CD4-positive, alpha-beta T cell treated with Interleukin-17A for 1 hour (primary cell): ENCODE measurements at places on chromosomes 12 and 14.

- DNase-seq: no peak
Measured at GRCh38 chr12:124371970-124372555, 77.2 kb downstream of the RFLNA start.

DNA sequence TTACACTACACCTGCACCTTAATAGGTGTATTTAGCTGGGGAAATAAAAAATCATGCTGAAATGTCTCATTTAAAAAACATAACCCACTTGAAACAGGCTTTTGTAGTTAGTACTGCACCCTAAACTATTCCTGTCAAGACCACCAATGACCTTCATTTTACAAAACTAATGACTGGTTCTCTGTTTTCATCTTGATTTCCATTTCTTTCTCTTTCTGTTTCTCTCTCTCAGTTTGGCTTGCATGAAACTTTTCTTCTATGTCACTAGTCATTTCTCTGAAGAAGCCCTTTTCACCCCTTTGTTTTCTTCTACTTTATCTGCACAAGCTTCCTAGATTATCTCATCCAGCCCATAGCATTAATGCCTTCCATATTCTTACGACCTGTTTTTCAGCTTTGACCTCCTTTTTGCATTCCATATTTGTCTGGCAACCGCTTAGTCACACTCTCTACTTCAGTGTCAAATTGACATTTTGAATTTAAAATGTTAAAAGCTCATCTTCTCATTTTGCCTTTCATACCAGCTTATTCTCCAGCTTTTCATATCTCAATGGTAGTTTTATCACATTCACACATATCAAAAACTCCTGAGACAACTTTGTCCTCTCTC, 32.7 kb upstream of the KLRF1 start:
- DNase-seq: peak; percentile 24

DNA sequence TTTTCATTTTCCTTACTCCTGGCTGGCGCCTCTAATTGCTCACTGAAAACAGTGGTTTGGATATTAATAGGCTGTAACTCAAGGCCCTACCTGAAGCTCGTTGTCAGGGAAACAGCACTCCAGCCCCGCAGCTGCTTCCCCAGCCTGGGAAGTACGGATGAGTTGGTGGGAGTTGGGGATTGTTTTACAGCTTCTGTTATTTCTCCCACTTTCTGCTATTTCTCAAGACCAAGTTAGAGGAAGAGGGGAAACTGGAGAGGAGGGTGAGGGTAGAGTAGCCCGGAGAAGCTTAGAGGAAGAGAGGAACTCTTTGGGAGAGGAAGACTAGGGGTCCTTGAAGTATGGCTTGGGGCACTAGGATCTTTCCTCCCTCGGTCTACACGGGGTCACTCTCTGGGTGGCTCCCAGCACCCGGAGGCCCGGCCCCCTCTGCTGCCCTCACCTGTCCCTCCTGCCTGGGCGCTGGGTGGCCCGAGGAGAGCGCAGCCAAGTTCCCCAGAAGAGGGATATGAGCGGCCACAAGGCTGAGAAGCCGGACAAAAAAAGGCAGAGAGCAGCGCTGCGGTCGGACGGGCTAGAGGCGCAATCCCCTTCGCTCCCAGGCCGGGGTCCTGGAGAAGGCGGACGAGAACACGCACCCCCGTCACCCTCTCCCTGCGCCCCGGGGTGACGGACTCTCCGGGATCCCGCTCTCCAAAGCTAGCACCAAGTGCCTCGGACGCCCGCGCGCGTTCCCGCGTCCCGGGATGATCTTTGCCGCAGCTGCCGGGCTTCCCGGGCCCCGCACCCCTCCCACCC, 671 bp downstream of the SPTB start:
- DNase-seq: no peak

DNA sequence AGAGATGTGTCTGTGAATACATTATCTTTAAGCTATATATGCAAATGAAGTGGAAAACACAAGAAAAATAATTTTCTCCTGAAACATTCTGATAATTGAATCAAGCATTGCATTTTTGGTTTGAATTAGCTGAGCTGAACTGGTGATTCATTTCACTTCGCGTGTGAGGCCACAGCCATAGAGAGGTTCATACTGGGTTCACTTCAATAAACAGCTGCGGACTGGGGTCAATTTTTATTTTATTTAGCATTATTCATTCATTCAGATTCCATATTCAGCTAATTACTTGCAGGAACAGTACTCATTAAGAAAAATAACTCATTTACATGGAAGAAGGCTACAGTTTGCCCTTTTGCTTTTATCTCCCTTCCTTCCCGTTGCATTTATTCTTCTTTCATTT, 195.2 kb upstream of the LRIG3 start:
- DNase-seq: no peak

DNA sequence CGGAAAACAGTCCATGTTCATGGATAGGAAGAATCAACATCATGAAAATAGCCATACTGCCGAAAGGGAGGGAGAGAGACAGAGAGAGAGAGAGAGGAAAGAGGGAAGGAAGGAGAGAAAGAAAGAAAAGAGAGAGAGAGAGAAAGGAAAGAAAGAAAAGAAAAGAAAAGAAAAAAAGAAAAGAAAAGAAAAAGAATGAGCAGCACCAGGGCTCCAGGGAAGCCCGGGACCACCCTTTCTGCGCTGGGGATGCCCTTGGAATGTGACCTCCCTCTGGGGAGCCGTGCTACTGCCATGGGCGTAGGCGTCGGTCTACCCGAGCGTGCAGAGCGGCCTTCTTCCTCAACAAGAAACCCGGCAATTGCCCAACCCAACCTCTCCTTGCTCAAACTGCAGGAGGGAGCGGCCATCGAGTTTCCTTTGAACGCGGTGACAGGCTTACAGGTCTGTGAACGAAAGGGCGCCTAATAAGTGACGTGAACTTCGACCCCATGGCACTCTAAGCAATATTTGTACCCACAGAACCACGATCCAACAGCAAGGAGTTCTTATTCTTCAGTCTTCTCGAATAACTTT, 16.9 kb downstream of the OR6S1 start:
- peak; percentile 64 for DNase-seq

- no peak for DNase-seq
Measured at GRCh38 chr12:49535921-49536525, 2.8 kb upstream of the KCNH3 start.

DNA sequence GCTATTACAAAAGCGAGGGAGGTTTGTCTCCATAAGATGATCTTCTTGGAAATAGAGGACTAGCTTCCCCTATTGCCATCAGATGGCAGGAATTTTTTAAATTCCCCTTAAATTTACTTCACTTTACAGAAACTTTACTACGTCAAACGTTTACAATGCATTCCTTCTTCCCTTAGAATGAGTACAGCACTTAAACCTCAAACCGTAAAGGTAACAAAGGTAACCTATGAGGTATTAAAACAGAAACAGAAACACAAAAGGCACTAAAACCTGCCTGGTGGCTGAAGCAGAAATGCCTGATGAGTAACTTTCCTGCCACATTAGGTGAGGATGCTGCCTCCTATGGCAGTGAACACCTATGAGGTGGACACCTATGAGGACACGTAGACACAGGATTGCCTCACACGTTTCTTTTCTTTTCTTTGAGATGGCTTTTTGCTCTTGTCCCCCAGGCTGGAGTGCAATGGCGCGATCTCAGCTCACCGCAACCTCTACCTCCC, 25.0 kb downstream of the DIO2 start:
- no peak for DNase-seq

GRCh38 chr14:103377522-103378037, 7.6 kb upstream of the MARK3 start:
- no peak for DNase-seq

DNA sequence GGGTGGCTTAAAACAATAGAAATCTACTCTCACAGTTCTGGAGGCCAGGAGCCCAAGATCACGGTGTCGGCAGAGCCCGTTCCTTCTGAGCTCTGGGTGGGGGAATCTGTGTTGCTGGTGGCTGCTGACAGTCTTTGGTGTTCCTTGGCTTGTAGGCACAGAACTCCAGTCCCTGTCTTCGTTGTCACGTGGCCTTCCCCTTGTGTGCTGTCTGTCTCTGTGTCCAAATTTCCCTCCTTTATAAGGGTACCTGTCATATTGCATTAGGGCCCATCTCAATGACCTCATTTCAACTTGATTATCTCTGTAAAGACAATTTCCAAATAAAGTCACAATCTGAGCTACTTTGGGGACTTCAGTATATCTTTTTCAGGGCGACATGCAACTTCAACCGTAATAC, 81.6 kb downstream of the CCDC92 start:
- no peak for DNase-seq

DNA sequence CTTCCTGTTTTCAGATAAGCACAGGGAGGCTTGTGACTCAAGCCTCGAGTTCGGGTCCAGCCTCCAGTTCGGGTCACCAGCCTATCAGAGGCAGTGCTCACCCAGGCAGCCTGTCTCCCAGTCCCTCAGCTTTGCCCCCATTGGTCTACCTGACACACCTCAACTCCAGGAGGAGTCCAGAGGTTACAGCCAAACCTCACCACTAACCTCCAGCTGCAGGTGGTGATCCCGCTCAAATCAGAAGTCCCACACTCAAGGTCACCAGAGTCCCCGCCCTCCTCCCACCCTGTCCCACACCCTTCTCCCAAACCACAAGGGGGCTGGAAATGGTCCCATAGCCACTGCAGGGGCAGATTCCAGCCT, 42.1 kb downstream of the KDM2B start:
- DNase-seq: no peak

DNA sequence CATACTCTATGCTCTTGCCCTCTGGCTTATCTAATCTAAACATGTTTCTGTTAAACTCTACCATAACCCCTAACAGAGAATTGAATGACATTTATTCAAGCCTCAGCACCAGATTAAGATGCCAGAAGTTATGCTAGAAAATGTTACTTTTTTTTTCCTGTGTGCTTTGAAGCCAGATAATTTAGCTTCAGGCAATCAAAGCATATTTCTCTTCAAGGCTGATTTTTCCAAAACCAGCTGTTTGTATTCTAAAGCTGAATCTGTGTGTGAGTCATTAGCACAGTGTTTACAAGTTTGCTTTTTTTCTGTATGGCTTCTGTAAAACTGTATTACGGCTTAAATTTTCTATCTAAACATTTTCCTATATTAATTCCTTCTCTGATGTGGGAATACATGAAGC, 326.1 kb downstream of the FSCB start:
- no peak for DNase-seq

GRCh38 chr12:21852251-21852650, 77.7 kb upstream of the KCNJ8 start:
- no peak for DNase-seq

GRCh38 chr12:130633771-130634170, 82.3 kb downstream of the RIMBP2 start:
- no peak for DNase-seq

GRCh38 chr14:57389646-57390036, 745 bp upstream of the NAA30 start:
- peak; percentile 2 for DNase-seq

- DNase-seq: no peak
Measured at GRCh38 chr14:58794993-58795762, 157.4 kb downstream of the DACT1 start.

GRCh38 chr12:114011711-114012110, 45.6 kb upstream of the RBM19 start:
- no peak for DNase-seq

- no peak for DNase-seq
Measured at GRCh38 chr14:96121660-96122395, 82.7 kb downstream of the C14orf132 start.

DNA sequence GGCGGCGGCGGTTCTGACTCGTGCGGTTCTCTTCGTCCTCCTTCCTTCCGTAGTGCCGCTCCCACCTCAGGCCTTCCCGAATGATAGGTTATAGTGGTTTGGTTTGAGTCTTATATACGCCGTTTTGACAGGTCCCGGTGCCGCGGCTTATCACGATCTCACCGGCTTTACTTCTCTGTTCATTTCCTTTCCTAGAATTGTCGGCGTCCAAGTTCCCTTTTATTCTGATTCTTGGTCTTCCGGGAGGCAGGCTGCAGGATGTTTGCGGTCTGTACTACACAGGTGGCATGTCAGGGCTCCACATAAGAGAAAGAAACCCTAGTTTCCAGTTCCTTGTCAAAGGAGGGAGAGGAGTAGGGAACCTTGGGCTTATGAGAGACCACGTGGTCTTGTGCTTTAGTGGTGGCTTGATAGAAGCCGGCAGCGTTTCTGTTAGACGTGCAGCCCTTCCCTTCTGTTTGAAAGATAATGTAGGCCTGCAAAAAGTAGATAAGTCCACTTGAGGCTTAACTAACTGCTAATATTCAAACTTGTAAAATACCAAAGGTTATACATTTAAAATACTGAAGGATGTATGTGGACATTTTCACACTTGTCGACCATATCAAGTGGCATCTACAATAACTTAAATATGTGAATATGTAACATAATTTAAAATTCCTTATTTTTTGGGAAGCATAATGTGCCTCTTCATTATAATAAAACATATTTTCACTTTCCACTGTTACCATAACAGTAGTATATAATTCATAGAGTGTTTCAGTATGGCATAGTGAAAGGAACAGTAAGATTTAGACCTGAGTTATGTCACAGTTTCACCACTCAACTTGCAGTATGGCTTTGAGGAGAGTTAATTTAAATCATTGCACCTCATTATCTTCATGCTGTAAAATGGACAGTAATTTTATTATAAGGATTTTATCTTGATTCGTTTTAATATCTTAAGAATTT, 804 bp downstream of the USP15 start:
- DNase-seq: peak; percentile 81

DNA sequence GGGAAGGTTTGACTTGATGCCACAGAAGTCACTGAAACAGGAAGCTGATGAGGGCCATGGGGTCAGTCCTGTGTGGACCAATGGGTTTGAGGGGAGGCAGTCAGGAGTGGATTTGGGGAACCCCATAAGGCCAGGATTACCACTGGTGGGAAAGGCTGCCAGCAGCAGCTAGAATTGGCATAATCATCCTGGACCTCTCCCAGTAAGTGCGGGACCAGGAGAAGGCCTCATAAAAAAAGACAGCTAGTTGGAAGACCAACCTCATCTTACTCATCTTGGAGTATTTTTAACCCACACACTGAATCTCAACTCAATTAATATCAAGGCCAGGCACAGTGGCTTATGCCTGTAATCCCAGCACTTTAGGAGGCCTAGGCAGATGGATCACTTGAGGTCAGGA, 22.7 kb downstream of the TBX3 start:
- DNase-seq: no peak

DNA sequence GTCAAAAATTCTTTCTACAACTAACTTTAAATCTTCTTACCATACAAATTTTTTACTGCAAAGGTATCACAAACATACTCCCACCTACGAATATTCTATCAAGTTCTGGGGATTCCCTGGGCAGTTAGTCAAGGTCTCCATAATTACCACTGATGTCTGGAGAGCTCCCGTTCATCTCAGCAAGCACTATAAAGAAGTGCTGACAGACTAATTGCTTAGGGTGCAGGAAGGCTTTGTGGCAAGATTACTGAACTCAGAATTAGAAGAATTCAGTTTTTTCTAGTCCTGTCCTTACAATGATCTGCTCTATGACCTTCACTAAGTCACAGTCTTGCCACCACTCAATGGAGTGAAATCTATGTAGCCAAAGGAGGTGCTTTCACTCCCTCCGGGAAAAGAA, 61.5 kb downstream of the DUSP16 start:
- peak; percentile 35 for DNase-seq

DNA sequence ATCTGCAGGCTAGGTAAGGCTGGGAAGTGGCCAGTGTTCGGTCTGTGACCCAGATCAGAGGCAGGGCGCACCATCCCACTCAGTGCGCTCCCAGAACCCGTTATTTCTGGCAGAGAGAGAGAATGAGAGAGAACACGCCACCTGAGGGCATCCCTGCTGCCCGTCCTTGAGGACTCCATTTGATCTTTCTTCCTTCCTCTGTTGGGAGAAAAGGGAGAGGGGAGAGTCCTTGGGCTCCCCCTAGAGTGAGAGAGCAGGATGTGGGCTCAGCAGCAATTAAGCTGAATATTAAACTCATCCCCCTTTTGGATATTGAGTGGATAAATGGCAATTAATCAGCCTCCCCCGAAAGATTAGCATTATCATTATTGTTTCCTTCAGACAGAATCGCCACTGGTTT, 70.6 kb downstream of the IFT43 start:
- no peak for DNase-seq
